ENCODE measurements at places on chromosomes 3 and 15.

DNA sequence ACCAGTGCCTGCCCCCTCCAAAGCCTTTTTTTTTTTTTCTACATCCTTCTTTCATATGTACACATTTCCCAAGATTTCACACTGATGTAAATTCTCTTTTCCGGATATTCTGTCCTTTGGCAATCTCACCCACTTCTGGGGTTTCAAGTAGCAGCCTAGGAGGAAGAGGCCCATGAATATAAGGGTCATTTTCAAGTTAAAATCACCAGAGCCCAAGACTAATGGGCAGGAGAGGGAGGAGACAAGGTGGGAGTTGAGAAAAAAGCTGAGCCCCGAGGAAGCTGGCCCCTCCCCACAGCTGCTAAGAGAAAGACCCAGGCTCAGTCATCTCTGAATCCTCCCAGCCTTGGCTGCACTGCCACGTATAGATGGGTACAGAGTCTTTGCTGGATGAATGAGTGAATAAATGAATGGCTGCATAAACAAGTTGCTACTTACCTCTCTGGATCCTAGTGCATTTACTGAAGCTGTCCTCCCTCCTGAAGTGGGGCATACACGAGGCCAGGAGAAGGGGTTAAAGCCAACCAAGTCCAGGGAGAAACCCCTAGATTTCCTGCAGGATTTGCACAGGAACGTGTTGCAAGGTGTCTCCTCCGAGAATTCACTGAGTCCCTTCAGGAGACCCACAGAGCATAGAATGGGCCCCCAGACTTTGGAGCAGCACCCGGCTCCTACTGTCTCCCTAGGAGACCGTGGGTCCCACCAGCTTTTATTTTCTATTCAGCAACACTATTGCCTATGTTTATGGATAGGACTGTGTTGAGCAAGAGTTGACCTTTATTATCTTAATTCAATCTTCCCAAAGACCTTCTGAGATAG lies 100.8 kb upstream of the LIPC start:
- no peak for DNase-seq

GRCh38 chr15:68126396-68126795 lies 72.3 kb downstream of the PIAS1 start:
- no peak for DNase-seq

DNA sequence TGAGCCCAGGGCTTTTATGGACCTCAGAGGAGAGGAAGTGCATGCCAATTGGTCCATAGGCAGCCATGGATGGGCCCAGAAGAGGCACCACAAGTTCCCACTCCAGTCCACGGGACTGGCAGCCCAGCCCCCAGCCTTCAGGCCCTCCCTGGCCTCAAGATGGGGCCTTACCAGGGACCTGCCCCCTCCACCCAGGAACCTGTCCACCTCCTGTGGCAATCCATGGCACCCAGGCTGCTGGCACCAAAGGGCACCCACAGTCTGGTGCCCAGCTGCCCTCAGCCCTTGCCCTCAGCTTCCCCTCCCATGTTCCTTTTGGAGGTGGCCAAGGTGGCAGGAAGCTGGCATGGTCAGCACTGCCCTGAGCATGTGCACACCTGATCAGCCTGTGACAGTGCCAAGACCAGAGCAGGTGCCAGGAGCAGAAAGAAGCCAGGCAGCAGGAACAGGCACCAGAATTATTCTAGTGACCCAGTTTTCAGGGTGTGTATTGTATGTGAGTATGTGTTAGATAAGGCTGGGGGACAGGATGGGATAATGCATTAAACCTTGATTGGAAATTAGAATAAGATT lies 415.0 kb downstream of the NTRK3 start:
- no peak for DNase-seq

- no peak for DNase-seq
Measured at GRCh38 chr3:154464440-154465190, 34.6 kb upstream of the GPR149 start.

GRCh38 chr3:177065285-177066033 lies 131.8 kb downstream of the TBL1XR1 start:
- DNase-seq: no peak

DNA sequence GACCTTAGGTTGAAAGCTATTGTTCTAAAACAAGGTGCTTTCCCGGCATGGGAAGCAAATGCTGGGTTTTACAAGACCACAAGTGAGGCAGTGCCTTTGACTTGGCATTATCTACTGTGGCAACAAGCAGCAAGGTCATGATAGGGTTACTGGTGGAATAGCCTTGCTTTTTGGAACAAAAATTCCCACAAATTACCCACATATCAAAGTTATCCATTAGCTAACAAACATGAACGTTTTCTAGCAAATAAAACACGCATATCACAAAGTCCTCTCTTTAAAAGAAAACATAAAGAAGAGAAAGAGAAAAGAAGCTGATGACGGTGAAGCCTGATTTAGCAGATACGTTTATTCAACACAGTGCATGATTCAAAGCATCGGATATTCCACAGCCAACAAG lies 57.6 kb downstream of the SETMAR start:
- no peak for DNase-seq

- no peak for DNase-seq
Measured at GRCh38 chr15:55829826-55830225, 86.9 kb upstream of the PRTG start.

GRCh38 chr3:171160325-171160724 lies 133.8 kb upstream of the SLC2A2 start:
- DNase-seq: no peak

DNA sequence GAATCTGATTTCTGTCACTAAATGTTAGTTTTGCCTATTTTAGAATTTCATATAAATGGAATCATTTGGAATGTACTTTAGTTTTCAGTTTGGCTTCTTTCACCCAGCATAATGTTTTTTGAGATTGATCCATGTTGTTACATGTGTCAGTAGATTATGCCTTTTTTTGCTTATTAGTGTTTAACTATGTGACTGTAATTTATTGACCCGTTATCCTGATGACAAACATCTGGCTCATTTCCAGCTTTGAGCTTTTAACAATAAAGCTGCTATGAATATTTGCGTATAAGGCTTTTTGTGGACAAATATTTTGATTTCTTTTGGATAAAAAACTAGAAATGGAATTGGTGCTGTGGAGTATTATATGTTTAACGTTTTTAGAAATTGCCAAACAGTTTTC lies 254.5 kb upstream of the CFAP20DC start:
- DNase-seq: no peak

DNA sequence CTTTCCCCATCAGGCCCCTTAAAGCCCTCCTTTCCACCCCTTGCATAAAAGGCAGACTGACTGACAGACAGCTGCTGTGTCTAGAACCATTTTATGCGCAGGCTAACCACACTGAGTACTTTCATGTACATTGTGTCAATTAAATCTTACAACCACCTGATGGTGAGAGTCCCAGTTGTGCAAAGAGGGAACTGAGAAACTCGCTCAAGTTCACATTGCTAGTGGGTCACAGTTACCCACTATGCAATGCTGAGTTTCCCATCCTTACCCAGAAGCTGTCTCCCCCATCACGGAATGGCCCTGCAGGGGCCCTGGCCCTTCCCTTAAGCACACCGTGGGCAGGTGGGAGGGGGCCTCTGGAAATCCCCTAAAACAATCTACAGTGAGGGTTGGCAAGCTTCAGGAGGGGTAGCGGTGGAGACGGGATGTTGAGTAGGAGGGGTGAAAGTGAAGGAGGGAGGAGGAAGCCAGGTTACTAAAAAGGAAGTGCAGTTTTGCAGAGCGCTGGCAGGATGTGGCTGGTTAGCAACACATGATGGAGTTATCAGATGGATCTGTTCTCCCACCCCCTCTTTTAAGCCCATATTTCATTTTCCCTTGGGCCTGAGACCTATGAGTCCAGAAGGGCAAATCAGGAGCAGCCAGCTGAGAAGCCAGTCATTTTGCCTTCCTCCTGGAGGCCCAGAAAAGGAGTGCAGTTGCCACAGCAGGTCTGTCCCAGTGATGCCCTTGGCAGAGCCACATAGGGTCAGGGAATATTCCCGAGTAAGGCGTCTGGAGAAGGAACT lies 30.0 kb downstream of the STARD5 start:
- DNase-seq: no peak

DNA sequence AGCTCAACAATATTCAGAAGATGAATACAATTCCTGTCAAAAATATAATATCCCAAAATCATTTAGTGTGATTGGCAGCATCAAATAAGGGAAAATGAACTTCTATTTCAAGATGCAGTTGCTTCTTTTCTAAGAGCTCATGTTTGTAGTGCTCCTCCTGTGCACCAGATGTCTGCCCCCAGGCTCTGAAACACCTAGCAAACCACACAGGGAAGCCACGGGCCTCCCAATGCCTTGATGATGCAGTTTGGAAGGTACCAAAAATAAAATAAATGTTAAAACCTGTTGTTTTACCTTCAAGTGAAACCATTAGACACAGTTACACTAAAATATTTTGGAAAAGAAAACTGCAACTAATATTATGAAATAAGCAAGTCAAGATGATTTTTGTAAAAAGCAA lies 22.2 kb downstream of the CFAP20DC start:
- DNase-seq: no peak

DNA sequence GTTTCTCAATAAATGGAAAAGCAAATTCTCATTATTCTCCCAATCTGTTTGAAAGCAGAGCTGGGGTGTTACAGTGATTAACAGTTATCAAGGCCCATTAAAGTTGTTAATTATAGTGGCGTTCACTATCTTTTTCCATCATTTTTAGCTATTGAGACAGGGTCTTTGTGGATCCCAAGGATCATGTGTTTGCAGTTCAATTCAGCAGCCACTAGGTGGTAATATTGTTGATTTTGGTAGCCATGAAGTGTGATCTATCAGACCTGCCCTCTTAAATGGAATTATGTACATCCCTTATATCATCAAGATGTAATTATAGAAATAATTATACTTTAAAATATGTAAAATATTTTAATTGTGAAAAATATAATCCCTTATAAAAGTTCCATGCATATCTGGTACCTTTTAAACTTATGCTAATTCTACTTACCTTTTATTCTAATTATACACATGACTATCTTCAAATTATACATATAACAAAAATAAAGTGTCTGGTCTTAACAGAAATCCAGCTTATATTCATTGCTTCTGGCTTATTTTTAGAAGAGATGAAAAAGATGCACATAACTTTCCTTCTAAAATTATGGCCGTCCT lies 126.4 kb downstream of the GREM1 start:
- DNase-seq: no peak

DNA sequence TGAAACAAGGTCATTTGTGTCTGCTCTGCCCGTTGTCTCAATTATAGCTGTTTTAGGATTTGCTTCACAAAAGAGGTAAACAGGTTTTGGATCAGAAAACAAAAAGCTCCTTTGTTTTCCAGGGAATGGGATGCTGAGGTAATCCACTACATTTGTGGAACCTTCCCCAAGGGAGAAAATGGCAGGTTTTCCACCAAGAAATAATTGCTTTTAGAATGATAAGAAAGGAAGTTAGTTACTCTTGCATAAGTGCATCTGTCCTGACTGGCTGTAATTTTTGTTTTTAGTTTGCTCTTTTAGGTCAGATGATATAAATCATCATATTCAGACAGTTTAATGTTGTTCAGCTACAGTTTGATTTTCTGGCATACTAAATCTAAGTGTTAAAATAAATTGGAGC lies 198.5 kb upstream of the COL8A1 start:
- no peak for DNase-seq

- no peak for DNase-seq
Measured at GRCh38 chr3:151789853-151790463, 24.0 kb upstream of the AADAC start.

- no peak for DNase-seq
Measured at GRCh38 chr3:49098429-49098828, 4.6 kb upstream of the QRICH1 start.

GRCh38 chr3:184154885-184155643 lies at the start of gene DVL3:
DVL3 (plus strand) TSS chr3:184155377; CDS start chr3:184155636, 259 bp downstream.
- DNase-seq: no peak
